CD4-positive, alpha-beta T cell (primary cell): ENCODE measurements at places on chromosomes 6 and 20.

DNA sequence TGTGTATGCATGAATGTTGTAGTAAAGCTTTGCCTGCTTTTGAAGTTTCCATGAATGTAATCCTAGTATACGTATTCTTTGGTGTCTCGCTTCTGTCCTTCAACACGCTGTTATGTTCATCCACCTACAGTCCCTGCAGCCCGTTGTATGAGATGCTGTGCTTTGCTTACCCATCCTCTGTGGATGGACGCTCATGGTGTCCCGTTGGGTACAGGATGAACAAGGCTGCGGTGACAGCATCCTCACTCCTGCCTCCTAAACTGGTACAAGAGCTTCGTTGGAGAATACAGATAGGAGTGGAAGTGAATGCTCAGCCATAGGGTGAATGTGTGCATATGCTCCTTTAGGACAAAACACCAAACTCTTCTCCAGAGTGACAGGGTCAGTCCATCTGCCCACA lies 366.2 kb downstream of the ZFAND3 start:
- peaks cover 14% of the 10 kb centered on the region for H3K36me3 ChIP-seq
- no peak for DNase-seq
- no peaks in the 10 kb centered on the region for H3K4me1 ChIP-seq
- no peaks in the 10 kb centered on the region for H3K27me3 ChIP-seq
- no peak overlapping the region for H3K27ac ChIP-seq

DNA sequence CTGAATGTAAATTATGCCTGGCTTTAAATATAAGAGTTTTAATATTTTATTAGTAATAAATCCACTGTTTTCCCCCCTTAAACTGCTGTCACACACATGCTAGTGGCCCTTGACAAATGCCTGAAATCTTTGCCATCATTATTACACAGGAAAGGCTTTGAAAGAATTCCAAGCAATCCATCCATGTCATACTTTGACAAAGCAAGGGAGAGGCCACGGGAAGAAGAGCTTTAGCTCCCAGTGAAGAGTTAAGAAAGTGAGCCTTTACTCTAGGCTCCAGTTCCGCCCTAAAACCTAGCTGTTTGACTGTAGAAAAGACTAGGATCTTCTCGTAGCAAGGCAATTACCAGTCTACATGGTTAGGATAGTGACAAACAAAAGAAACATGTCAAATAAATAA lies 147.9 kb downstream of the GMDS start:
- no peak for DNase-seq
- no peaks in the 10 kb centered on the region for H3K27me3 ChIP-seq
- no peak overlapping the region for H3K4me3 ChIP-seq

DNA sequence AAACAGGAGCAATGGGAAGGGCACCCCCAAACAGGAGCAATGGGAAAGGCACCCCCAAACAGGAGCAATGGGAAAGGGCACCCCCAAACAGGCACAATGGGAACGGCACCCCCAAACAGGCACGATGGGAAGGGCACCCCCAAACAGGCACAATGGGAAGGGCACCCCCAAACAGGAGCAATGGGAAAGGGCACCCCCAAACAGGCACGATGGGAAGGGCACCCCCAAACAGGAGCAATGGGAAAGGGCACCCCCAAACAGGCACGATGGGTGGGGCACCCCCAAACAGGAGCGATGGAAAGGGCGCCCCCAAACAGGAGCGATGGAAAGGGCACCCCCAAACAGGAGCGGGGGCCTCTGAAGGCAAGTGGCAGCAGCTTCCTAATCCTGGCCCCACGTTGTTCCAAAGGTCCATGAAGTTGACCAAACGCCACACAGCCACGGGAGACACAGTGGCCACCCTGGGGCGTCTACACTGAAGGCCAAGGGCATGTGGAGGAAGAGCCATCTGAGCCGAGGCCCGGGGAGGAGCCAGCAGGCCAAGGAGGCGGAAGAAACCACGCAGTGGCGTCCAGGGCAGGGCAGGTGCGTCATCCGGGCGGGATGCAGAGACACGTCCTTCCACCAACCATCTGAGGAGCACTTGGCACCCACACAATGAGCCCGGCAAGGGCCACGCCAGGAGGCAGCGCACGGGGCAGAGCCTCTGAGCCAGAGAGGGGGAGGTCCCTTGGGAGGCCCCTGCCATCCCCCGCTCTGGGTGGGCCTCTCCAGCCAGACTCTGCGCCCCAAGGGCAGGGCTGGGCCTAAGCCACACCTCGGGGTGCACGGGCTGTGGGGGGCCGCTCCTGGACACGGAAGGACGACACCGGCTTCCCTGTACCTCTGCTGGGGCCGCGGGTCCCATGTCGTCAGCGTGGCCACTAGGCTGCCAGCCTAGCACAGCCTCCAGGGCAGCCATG lies 21.5 kb upstream of the NTSR1 start:
- H3K36me3 ChIP-seq = no peaks in the 10 kb centered on the region
- DNase-seq = no peak
- H3K4me1 ChIP-seq = peaks cover 14% of the 10 kb centered on the region
- H3K4me3 ChIP-seq = no peak overlapping the region
- H3K27ac ChIP-seq = no peak overlapping the region

GRCh38 chr20:15899967-15900366 lies 673.3 kb downstream of the KIF16B start:
- DNase-seq = no peak
- no peaks in the 10 kb centered on the region for H3K27me3 ChIP-seq
- no peak overlapping the region for H3K4me3 ChIP-seq
- no peaks in the 10 kb centered on the region for H3K36me3 ChIP-seq
- no peaks in the 10 kb centered on the region for H3K4me1 ChIP-seq

- H3K36me3 ChIP-seq = peaks cover 19% of the 10 kb centered on the region
- H3K27me3 ChIP-seq = no peaks in the 10 kb centered on the region
- DNase-seq = no peak
- H3K4me3 ChIP-seq = no peak overlapping the region
- H3K4me1 ChIP-seq = peaks cover 3% of the 10 kb centered on the region
- no peak overlapping the region for H3K27ac ChIP-seq
These were observed 6.4 kb downstream of the SRPK1 start for GRCh38 chr6:35914536-35914935.

DNA sequence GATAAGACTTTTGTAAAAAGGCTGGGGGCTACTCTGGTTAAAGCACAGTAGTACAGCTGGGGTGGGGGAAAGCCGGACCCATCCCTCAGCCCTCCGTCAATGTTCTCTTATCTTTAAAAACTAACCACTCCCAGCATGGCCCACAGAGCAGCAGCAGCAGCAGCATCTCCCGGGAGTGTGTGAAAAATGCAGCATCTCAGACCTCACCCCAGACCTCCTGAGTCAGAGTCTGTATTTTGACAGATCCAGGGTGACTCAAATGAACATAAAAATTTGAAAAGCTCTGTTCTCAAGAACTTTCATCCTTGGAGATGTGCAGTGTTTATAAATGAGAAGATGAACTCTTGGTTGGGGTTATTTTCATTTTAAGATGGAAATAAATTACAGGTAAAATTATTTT lies 277.7 kb upstream of the ECI2 start:
- no peak for DNase-seq
- H3K27ac ChIP-seq = no peak overlapping the region
- H3K36me3 ChIP-seq = no peaks in the 10 kb centered on the region
- H3K27me3 ChIP-seq = no peaks in the 10 kb centered on the region
- H3K4me1 ChIP-seq = no peaks in the 10 kb centered on the region
- no peak overlapping the region for H3K4me3 ChIP-seq

DNA sequence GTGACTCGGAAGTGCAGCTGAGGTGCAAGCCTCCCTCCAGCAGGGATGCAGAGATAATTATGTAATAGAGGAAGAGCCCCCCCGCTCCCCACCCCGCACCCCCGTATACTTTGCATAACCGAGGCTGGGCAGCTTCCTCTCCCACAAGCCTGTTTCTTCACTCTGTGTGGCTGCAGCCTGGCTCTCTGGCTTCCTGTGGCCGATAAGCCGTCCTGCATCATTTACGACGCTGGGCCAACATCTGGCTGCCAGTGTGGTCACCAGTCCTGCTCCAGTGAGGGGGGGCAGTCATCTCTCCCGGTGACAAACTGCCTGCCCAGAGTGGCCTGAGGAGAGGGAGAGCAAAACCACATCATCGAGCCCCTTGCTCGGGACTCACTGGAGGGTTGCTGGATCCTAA lies 59.2 kb downstream of the RBM38 start:
- H3K27me3 ChIP-seq = no peaks in the 10 kb centered on the region
- no peak overlapping the region for H3K27ac ChIP-seq
- peaks cover 38% of the 10 kb centered on the region for H3K4me1 ChIP-seq
- no peak overlapping the region for H3K4me3 ChIP-seq

DNA sequence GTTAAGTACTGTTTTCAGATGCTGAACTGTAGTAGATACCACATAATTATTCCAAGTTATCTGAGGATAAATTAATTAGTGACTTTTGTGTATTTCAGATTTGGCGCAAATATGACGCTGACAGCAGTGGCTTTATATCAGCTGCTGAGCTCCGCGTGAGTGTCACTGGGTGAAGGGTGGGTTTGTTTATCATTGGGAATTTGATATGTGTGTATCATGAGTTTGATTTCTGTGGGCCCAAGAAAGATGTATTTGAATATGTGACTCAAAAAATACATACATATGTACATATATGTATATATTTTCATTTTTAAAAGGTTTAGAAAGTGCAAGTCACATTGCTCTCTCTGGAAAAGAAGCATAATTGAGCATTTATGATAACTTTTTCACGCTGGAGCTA lies 17.4 kb downstream of the SCGN start:
- H3K4me1 ChIP-seq = no peaks in the 10 kb centered on the region
- peaks cover 7% of the 10 kb centered on the region for H3K27me3 ChIP-seq
- no peak overlapping the region for H3K27ac ChIP-seq
- no peaks in the 10 kb centered on the region for H3K36me3 ChIP-seq
- no peak overlapping the region for H3K4me3 ChIP-seq

DNA sequence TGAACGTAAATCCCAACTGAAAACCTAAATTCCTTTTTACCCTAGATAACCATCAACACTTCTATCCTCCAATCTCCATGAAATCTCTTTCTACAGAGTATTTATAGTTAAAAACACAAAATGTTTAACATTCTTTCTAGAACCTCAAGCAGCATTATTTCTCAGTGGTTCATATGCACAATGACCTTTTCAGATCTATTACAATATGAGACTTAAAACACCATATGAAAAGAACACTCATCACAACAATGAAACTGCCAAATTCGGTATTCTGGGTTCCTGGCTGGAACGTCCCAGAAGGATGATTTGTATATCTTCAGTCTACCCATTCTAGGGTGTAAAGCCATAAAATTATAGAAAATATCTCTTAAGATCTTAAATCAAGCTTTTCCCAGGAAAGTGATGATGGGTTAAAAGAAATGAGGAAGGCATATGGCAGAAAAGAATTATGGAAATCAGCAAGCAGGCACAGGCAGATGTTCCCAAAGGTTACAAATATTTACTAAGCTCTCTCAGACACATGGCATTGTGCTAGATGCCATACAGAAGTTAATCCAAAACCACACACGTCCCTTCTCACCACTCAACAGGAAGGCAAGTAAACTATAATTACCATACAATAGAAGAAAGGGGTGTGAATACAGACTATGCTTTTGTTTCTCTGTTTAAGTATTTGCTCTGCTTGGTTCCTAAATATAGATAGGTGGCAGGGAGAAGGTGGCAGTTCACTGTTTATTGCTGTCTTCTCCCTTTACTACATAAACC lies 118.0 kb downstream of the CHD6 start:
- no peak for DNase-seq
- peaks cover 42% of the 10 kb centered on the region for H3K36me3 ChIP-seq
- H3K27ac ChIP-seq = no peak overlapping the region
- no peak overlapping the region for H3K4me3 ChIP-seq

GRCh38 chr20:676967-677366 lies 1.4 kb upstream of the SCRT2 start:
- peaks cover 78% of the 10 kb centered on the region for H3K27me3 ChIP-seq
- DNase-seq = no peak
- H3K4me3 ChIP-seq = no peak overlapping the region
- no peak overlapping the region for H3K27ac ChIP-seq
- peaks cover 15% of the 10 kb centered on the region for H3K4me1 ChIP-seq
- no peaks in the 10 kb centered on the region for H3K36me3 ChIP-seq

DNA sequence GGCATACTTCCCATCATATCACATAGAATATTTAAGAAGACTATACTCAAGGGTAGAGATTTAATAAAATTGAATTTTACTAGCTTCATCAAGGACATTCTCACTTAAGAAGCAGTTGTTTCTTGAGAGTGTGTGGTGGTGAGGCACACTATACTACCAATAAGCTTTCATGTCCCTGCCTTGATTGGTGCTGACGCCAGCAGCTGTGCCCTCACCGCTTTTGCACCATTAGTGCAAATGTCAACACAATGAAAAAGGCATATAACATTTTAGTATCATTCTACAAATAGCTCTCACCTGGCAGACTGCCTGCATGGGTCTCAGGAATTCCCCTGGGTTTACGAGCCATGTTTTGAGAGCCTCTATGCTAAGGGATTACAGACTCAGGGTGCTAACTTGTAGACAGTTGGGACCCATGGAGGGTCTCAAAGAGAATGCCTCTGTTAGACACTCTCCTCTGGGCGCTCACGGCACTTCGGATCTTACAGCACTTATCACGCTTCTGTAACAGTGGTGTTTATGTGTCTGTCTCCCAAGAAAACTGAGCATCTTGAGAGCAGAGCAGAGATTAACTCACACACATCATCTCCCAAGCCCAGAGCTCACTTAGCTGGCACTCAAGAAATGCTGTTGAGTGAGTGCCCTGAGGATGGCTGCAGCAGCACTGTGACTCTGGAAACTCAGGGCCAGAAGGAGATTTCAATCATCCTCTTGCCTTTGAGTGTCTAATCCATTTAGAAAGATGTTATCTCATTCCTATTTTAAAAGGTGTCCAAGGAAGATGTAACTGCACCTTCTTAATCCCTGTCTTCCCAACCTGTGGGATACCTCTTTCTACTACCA lies 143.3 kb upstream of the GPR6 start:
- H3K36me3 ChIP-seq = no peaks in the 10 kb centered on the region
- no peak overlapping the region for H3K27ac ChIP-seq
- no peaks in the 10 kb centered on the region for H3K4me1 ChIP-seq
- DNase-seq = no peak

- no peaks in the 10 kb centered on the region for H3K36me3 ChIP-seq
- H3K27ac ChIP-seq = no peak overlapping the region
- DNase-seq = no peak
- peaks cover 18% of the 10 kb centered on the region for H3K4me1 ChIP-seq
- no peak overlapping the region for H3K4me3 ChIP-seq
- no peaks in the 10 kb centered on the region for H3K27me3 ChIP-seq
These were observed 92.3 kb downstream of the CNBD2 start for GRCh38 chr20:36060676-36061075.

GRCh38 chr6:83853178-83854000 lies at the start of gene RIPPLY2:
Gene RIPPLY2 (plus strand): TSS chr6:83853360. CDS start chr6:83853417, 57 bp downstream.
- H3K27me3 ChIP-seq = peaks cover 34% of the 10 kb centered on the region
- DNase-seq = no peak
- H3K36me3 ChIP-seq = no peaks in the 10 kb centered on the region
- H3K27ac ChIP-seq = no peak within 1 kb of the TSS
- peaks cover 14% of the 10 kb centered on the region for H3K4me1 ChIP-seq

GRCh38 chr6:33712914-33713313 lies 1.4 kb upstream of the UQCC2 start:
- no peak for DNase-seq
- H3K27ac ChIP-seq = no peak overlapping the region
- H3K36me3 ChIP-seq = no peaks in the 10 kb centered on the region
